ENCODE measurements at places on chromosomes 2 and 18. TPM values are rescaled to one million over a fixed set of nuclear protein-coding genes. Genes with fewer than 3 reads are reported as not detected.

Gene DPYSL5
- not detected for total RNA-seq

DNA sequence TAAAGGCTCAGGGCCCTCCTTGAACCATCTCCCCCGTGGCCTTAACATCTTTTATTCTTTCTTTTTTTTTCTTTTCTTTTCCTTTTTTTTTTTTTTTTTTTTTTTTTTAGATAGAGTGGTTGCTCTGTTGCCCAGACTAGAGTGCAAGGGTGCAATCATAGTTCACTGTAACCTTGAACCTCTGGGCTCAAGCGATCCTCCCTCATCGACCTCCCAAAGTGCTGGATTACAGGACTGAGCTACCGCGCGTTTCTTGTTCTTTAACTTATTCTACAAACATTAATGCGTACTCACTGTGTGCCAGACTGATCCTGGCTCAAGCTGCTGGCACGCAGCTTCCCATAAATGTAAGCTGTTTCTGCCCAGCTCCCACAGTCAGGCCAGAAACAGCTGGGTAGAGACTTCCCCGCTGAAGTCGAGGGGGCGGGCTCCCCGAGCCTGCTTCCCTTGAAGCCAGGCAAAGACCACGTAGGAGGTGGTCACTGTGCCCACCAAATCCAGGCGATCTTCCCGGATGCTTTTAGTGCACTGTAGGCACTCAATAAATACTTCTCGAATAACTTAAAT is 29.2 kb upstream of the ATP6V1B1 start:
- no peak for DNase-seq

GRCh38 chr2:118470297-118470696 is 377.2 kb downstream of the EN1 start:
- no peak for DNase-seq

DNA sequence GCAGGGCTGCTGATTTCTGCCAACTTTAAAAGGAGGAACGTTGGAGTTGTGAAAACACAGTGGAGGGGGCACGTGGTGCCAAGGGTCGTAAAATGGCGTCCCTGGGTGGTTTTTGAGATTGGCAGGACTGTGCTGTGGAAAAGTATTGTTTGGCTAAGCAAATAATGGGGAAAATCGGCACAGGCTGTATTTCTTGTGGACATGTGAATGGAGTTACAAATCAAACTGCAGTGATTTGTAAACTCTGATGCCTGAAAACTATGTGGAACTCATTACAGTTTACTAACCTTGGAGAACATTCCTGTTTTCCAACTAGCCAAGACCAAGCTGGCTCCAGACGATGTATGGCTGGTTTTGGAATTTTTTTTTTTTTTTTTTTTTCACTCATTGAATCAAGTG is 68.7 kb downstream of the KCTD1 start:
- DNase-seq: no peak

- DNase-seq: no peak
Observed at GRCh38 chr18:3051718-3052410, 38.9 kb upstream of the LPIN2 start.

Gene ABCB11
- not detected for total RNA-seq

- DNase-seq: no peak
Observed at GRCh38 chr2:69483024-69483423, 45.8 kb upstream of the NFU1 start.

Gene MAP3K19
- total RNA-seq: not detected

Gene RGPD4
- 0.06 TPM for total RNA-seq
